ENCODE measurements at places on chromosomes 1 and 21. TPM values are rescaled to one million over a fixed set of nuclear protein-coding genes. Genes with fewer than 3 reads are reported as not detected.

- no peaks in the 10 kb centered on the region for H3K27me3 ChIP-seq
- peaks cover 6% of the 10 kb centered on the region for H3K4me1 ChIP-seq
- H3K4me3 ChIP-seq: no peak overlapping the region
- peak overlapping the region; percentile 86 for H3K27ac ChIP-seq
Measured at GRCh38 chr1:91844862-91845528, 41.0 kb downstream of the TGFBR3 start.

GRCh38 chr1:176696109-176696508 is 233.1 kb downstream of the PAPPA2 start:
- no peak for DNase-seq
- no peak overlapping the region for H3K27ac ChIP-seq
- H3K4me3 ChIP-seq: no peak overlapping the region
- H3K36me3 ChIP-seq: no peaks in the 10 kb centered on the region

GRCh38 chr1:184296466-184297243 is 90.2 kb upstream of the C1orf21 start:
- H3K4me3 ChIP-seq: peak overlapping the region; percentile 6
- DNase-seq: peak; percentile 57
- H3K27me3 ChIP-seq: no peaks in the 10 kb centered on the region
- H3K36me3 ChIP-seq: no peaks in the 10 kb centered on the region

DNA sequence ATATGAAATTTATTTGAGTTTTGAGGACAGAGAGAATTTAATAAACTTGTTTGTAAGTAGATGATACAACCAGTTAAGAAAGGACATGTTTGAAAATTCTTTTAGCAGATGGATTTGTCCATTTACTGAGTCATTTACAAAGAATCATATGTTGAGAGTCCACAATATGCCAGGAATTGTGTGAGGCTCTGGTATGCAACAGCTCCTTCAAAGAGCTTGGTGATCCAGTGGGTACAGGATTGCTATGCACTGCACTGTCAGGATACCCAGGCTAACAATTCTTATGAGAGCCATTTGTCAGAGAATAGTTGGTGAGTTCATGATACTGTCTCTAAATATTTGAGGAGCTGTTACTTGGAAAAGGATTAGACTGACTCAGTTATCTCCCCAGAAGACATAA is 11.0 kb downstream of the DNM3 start:
- H3K4me1 ChIP-seq: no peaks in the 10 kb centered on the region
- no peak overlapping the region for H3K4me3 ChIP-seq
- no peaks in the 10 kb centered on the region for H3K36me3 ChIP-seq
- H3K27ac ChIP-seq: no peak overlapping the region

DNA sequence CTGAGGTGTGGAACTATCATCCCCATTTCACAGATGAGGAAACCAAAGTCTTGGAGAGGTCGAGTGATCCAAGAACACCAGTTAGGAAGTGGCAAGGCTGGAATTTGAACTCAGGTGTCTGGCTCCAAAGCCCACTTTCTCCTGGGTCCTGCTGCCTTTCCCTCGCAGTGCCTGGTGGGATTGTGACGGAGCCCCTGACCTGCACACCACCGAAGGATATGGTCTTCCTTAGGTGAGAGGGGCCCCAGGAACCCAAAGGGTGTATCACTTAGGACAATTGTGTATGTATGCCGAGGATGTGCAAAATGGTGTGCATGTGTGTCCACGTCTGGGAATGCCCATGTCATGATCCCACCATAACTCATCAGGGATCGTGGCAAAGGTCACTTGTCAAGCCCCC is 392.7 kb downstream of the MATN1 start:
- no peaks in the 10 kb centered on the region for H3K27me3 ChIP-seq
- H3K27ac ChIP-seq: no peak overlapping the region
- DNase-seq: no peak
- no peaks in the 10 kb centered on the region for H3K4me1 ChIP-seq
- H3K4me3 ChIP-seq: no peak overlapping the region

GRCh38 chr21:33998402-33998801 is 75.0 kb upstream of the MRPS6 start:
- no peaks in the 10 kb centered on the region for H3K4me1 ChIP-seq
- no peak overlapping the region for H3K4me3 ChIP-seq
- no peaks in the 10 kb centered on the region for H3K27me3 ChIP-seq
- no peaks in the 10 kb centered on the region for H3K36me3 ChIP-seq

The EDARADD gene
- total RNA-seq: 0.32 TPM

The SMPDL3B gene
- 14.9 TPM for total RNA-seq

- no peaks in the 10 kb centered on the region for H3K4me1 ChIP-seq
- no peaks in the 10 kb centered on the region for H3K36me3 ChIP-seq
- H3K27ac ChIP-seq: peak overlapping the region; percentile 61
- H3K4me3 ChIP-seq: no peak overlapping the region
- H3K27me3 ChIP-seq: no peaks in the 10 kb centered on the region
Measured at GRCh38 chr1:246573491-246573890, 7.2 kb downstream of the CNST start.

The VSIG8 gene
- not detected for total RNA-seq

DNA sequence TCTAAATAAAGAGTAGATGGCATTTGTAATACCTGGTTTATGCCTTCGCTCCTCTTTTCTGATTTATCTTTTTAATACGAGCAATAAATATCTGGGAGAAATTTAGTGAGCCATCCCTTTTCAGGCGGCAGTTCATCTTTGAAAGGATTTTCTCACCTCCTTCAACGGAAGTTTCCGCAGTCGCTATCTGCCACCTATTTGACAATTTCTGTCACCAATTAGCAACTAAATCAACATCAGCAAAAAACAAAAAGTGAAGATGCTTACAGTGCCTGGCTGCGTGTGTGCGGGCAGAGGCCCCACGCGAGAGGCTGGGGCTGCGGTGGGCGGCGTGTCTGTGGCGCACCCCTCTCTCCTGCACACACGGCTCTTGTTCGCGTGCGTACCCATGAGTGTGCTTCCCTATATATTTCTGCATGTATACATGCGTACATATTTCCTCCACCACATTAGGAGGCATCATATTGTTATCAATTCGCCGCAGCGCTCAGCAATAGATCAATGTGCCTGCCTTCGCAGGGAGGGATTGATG is 117.3 kb upstream of the BARHL2 start:
- no peaks in the 10 kb centered on the region for H3K4me1 ChIP-seq
- no peak overlapping the region for H3K4me3 ChIP-seq
- H3K27me3 ChIP-seq: peaks cover 18% of the 10 kb centered on the region
- H3K27ac ChIP-seq: no peak overlapping the region
- H3K36me3 ChIP-seq: no peaks in the 10 kb centered on the region

The C1orf52 gene
- 11.6 TPM for total RNA-seq

DNA sequence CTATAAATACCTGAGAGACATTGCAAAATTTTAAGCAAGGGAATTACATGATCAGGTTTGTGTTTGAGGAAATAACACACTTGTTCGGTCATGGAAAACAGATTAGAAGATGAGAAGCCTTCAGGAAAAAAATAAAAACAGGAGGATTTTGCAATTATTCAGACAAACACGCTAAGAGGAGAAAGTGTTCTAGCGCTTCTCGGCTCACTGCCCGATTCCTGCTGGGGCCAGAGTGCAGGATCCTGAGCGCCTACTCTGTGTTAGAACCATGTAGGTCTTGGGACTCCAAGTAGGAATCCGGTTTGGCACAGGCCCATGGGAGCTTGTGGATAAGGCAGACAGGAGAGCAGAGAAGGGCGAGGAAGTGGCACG is 8.1 kb upstream of the PRELP start:
- peaks cover 16% of the 10 kb centered on the region for H3K4me1 ChIP-seq
- H3K27ac ChIP-seq: peak overlapping the region; percentile 89
- DNase-seq: peak; percentile 84
- no peaks in the 10 kb centered on the region for H3K36me3 ChIP-seq
- no peak overlapping the region for H3K4me3 ChIP-seq

- DNase-seq: no peak
- no peak overlapping the region for H3K4me3 ChIP-seq
- H3K27me3 ChIP-seq: no peaks in the 10 kb centered on the region
- no peaks in the 10 kb centered on the region for H3K36me3 ChIP-seq
Measured at GRCh38 chr1:84570436-84571149, 3.6 kb downstream of the CTBS start.

- no peaks in the 10 kb centered on the region for H3K27me3 ChIP-seq
- peaks cover 6% of the 10 kb centered on the region for H3K4me1 ChIP-seq
- DNase-seq: no peak
- H3K4me3 ChIP-seq: no peak overlapping the region
Measured at GRCh38 chr21:45365608-45366241, 39.2 kb upstream of the COL18A1 start.

DNA sequence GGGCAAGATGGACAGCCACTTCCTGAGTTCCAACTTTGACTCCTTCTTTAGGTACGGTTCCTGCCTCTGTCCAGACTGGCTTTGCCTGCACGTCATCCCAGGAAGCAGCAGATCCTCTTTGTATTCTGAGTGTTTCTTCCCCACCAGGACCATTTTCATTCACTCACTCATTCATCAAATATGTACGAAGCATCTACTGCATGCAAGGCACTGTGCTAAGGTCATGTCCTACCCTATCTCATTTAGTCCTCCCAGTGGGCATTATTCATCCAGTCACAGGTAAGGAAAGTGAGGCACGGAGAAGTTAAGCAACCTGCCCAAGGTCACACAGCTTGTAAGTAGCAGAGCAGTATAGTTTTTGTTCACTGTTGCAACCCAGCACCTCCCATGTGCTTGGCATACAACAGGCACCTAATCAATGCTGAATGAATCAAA is 13.9 kb downstream of the CRYBG2 start:
- H3K27ac ChIP-seq: no peak overlapping the region
- no peak for DNase-seq
- H3K4me1 ChIP-seq: no peaks in the 10 kb centered on the region
- no peak overlapping the region for H3K4me3 ChIP-seq

The GJB4 gene
- 0.15 TPM for total RNA-seq

The RAB25 gene
- total RNA-seq: not detected

DNA sequence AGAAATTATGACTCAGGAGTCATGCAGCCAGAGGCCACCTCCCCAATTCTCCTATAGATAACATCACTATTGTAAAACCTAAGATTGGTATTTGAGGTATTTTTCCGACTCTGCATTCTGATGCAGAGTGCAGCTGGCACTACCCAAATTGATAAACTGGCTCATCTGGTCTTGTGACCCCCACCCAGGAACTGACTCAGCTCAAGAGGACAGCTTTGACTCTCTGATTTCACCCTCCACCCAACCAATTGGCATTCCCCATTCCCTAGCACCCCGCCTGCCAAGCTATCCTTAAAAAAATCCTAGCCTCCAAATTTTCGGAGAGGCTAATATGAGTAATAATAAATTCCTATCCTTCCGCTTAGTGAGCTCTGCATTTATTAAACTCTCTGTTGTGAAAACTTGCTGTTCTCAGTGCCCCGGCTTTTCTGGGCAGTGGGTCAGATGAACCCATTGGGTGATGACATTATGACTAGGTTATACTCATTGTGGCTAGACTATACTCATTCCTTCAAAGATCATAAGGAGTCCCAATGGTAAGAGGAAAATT is 39.4 kb upstream of the EPS15 start:
- H3K27me3 ChIP-seq: no peaks in the 10 kb centered on the region
- H3K4me1 ChIP-seq: no peaks in the 10 kb centered on the region
- DNase-seq: no peak

GRCh38 chr1:44208226-44208625 is 5.0 kb upstream of the DMAP1 start:
- H3K4me3 ChIP-seq: no peak overlapping the region
- H3K36me3 ChIP-seq: no peaks in the 10 kb centered on the region
- no peaks in the 10 kb centered on the region for H3K4me1 ChIP-seq
- no peaks in the 10 kb centered on the region for H3K27me3 ChIP-seq
- H3K27ac ChIP-seq: no peak overlapping the region

DNA sequence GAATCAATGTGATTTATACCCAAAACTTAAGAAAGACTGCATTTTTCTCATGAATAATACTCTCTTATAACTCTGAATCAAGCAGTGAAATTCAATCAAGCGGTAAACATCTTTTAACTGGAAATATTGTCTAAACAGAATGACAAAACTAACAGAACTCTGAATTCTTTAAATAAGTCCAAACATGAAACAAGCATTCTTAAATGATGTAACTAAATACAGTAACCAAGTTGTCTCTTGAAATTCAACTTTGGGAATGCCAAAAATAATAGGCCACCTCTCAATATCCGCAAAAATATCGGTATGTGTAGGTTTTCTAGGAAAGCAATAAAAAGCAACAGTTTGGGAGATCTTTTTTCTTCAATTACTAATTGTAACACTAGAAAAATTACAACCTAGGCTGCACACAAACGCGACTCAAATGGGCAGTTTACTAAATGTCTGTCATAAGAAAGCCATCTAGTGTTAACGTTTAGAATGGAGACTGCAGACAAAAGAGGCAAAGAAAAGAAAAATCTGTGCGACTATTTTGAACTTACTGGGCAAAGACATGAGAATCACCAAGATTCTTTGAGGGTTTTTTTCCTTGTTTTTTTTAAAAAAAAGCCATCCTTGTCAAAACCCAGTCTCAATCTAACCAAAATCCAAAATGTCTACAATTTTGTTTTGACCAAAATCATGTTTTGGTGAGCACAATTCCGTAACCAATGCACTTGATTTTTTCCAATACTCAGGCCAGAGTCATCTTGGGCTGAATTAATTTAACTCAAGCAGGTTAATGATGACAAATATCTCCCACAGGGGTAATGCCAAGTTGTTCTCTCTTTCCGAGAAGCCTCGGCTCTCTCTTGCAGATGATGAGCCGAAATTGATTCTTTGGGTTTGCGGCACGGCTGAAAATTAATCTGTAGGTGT is 1.3 kb downstream of the SIPA1L2 start:
- no peak for DNase-seq
- H3K36me3 ChIP-seq: no peaks in the 10 kb centered on the region
- H3K4me3 ChIP-seq: peak overlapping the region; percentile 83

GRCh38 chr1:23159963-23160877 is 8.4 kb downstream of the LUZP1 start:
- H3K4me3 ChIP-seq: no peak overlapping the region
- H3K36me3 ChIP-seq: no peaks in the 10 kb centered on the region
- no peak overlapping the region for H3K27ac ChIP-seq
- H3K27me3 ChIP-seq: no peaks in the 10 kb centered on the region

GRCh38 chr1:158613764-158614163 is 8.7 kb downstream of the OR10Z1 start:
- no peak overlapping the region for H3K27ac ChIP-seq
- H3K4me1 ChIP-seq: no peaks in the 10 kb centered on the region
- no peaks in the 10 kb centered on the region for H3K36me3 ChIP-seq
- H3K4me3 ChIP-seq: no peak overlapping the region
